Hematopoietic multipotent progenitor cell treated with erythropoietin and hydrocortisone succinate and interleukin-3 and kit ligand, for 4 days (in vitro differentiated cells): ENCODE measurements at places on chromosomes 13 and 19.

DNA sequence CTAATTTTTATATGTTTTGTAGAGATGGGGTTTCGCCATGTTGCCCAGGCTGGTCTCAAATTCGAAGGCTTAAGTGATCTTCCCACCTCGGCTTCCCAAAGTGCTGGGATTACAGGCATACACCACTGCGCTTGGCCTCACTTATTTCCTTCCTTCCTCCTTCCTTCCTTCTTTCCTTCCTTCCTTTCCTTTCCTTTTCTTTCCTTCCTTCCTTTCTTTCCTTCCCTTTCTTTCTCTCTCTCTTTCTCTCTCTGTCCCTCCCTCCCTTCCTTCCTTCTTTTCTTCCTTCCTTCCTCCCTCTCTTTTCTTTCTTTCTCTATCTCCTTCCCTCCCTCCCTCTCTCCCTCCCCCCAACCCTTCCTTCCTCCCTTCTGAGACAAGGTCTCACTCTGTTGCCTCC, 36.8 kb downstream of the TRPM4 start:
- no peak for DNase-seq

DNA sequence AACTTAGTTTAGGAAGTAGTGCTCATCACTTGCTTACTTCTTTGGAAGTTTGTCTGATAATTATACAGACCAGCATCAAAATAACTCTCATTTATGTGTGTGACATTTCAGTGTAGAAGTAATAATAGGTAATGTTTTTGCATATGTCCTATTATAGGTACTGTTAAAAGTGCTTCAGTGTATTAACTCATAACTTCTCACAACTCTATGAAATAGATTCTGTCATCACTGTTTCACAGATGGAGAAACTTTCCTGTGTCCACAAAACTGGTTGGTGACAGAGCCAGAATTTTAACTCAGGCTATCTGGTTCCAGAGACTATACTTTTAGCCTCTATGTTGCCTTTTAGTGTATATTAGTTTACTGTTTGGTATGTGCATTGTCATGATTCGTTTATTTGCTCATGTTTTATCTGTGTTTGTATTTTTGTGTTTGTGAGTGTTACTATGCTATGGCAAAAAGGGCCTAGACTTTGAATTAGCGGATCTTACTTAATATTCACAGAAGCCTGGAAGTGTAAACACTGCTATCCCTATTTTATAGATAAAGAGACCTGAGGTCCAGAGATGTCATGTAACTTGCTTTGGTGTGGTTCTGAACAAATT, 12.7 kb downstream of the LPAR6 start:
- DNase-seq: no peak

GRCh38 chr13:94140511-94140910, 339.0 kb downstream of the DCT start:
- DNase-seq: no peak

DNA sequence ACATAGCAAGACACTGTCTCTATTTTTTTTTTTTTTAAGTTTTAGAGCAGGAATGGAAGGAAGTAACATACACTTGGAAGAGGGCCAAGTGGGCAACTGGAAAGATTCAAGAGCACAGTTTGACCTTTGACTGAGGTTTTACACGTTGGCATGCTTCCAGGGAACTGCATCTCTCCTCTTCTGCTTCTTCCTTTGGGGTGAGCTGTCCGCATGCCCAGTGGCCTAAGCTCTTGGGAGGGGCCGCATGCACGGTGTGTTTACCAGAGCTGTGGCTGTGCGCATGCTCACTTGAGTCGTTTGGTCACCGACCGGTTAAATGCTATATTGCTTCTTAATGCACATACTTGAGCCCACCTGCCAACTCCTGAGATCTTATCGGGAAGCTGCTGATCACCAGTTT, 727.7 kb downstream of the UQCRFS1 start:
- peak; percentile 18 for DNase-seq

DNA sequence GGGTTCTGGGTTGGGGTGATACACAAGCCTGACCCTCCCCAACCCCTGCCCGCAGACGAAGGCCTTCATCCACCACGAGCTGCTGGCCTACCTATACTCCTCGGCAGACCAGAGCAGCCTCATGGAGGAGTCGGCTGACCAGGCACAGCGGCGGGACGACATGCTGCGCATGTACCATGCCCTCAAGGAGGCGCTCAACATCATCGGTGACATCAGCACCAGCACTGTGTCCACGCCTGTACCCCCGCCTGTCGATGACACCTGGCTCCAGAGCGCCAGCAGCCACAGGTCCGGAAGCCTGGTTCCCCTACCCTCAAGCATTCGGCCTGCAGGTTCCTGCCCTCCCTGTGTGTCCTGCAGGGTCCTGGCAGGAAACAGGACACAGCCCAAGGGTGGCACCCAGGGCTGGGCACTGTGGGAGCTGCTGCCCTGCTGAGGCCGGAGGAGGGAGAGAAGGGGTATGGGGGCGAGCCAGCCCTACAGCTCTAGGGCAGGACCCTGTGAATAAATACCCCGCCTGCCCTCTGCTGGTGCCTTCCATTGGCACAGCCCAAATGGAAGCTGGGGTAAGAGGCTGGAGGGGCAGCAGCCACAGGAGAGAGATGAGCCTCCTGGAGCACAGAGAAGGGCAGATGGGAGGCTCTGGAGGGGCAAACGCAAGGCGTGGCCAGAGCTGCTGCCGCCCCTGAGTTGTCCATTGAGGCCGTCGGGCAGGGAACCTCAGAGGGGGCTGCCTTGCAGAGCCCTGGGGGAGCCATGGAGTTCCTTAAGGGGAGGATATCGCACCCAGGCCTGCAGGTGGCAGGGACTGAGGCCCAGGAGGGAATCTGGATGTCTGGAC, 6.8 kb downstream of the TMED1 start:
- peak; percentile 62 for DNase-seq

GRCh38 chr19:52946322-52947310, 16.1 kb downstream of the ZNF816 start:
- peak; percentile 41 for DNase-seq

DNA sequence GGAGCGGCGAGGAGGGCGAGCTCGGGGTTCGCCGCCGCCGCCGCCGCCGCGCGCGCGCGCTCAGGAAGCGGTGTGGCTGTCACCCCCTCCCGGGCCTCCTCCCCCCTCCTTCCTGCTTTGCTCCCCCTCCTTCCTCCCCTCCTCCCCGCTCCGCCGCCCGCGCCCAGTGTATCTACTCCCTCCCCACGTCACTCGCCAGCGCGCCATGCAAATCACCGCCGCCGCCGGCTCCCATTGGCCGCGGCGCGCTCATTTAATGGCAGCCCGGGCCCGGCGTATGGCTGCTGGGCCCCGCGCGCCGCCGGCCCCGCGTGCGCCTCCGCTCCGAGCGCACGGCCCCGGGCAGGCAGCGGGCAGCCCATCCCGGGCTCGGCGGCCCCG, 335 bp upstream of the SOX1 start:
- peak; percentile 75 for DNase-seq
